ENCODE measurements at places on chromosomes 1 and 21. TPM values are rescaled to one million over a fixed set of nuclear protein-coding genes. Genes with fewer than 3 reads are reported as not detected.

GRCh38 chr1:181583598-181583997 is 100.3 kb downstream of the CACNA1E start:
- no peak for DNase-seq

DNA sequence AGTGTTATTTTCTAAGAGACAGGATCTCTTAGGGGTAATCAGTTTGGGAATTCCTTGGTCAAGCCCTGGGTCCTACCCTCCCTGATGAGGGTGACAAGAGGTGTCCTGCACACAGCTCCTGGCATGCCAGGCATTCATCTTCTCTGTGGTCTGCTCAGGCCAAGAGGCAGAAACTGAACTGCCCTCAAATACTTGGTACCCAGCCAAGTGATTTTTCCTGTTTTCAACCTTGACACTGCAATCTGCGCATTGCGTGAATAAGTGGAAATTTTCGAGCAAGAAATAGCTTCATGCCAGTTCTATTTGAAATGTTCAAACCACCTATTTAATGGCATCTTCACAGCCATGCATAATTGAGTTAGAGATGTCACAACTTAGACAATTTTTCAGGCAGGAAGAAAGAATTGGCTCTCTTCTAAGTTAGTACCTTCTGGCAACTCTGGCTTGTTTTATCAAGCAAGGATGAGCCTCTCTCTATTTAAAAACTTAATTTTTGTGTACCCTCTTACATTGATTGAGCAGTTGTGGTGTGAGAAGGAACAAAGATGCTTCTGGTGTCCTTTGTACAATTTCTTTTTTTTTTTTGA is 27.0 kb downstream of the DNM3 start:
- DNase-seq = no peak

- no peak for DNase-seq
These were observed 112.1 kb upstream of the ARTN start for GRCh38 chr1:43821471-43821870.

DNA sequence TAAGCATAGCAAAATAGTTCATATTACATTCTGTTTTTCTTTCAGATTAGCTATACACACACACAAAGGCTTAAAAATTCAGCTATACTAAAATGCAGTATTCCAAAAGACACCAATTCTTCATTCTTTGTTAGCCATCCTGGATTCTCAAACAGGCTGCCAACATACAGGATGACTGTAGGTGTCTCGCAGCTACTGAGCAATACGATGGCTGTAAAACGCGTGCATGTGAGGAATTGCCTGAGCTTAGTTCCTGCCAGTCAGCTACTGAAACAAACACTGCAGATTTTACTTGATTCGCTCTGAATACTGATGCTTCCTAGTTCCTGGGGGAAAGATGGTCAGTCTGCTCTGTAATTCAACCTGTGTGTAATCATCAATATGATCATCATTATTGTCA is 24.7 kb upstream of the HMGN1 start:
- DNase-seq = no peak

UROD gene
- total RNA-seq = 71.6 TPM

NTMT2 gene
- not detected for total RNA-seq

All from lung (tissue), 17 donors.